T-helper 2 cell (primary cell): ENCODE measurements at places on chromosomes 2 and 18.

GRCh38 chr2:9029721-9030120 is 26.2 kb upstream of the MBOAT2 start:
- DNase-seq = no peak

DNA sequence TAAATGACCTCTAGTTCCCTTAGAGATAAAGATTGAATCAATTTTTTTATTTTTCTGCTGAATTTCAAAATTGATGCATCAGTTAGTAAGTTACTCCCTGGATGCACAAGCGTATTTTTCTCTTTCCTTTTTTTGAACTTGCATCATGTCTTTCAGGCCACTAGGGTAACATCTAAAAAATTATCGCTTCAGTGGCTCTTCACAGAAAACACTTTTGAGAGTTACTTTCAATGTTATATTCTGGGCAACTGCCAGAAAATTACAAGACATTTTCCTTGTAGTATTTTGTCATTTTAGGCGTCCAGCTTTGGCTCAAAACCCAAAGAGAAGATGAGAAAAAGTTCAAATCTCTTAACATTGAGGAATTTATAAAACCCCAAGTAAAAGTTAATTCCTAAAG is 59.8 kb downstream of the DSEL start:
- DNase-seq = no peak

GRCh38 chr2:109532728-109533076 is 81.1 kb downstream of the SEPTIN10 start:
- DNase-seq = no peak

GRCh38 chr18:5159080-5159479 is 38.0 kb downstream of the AKAIN1 start:
- no peak for DNase-seq

GRCh38 chr2:85892216-85892944 is 3.6 kb upstream of the ST3GAL5 start:
- DNase-seq = no peak

DNA sequence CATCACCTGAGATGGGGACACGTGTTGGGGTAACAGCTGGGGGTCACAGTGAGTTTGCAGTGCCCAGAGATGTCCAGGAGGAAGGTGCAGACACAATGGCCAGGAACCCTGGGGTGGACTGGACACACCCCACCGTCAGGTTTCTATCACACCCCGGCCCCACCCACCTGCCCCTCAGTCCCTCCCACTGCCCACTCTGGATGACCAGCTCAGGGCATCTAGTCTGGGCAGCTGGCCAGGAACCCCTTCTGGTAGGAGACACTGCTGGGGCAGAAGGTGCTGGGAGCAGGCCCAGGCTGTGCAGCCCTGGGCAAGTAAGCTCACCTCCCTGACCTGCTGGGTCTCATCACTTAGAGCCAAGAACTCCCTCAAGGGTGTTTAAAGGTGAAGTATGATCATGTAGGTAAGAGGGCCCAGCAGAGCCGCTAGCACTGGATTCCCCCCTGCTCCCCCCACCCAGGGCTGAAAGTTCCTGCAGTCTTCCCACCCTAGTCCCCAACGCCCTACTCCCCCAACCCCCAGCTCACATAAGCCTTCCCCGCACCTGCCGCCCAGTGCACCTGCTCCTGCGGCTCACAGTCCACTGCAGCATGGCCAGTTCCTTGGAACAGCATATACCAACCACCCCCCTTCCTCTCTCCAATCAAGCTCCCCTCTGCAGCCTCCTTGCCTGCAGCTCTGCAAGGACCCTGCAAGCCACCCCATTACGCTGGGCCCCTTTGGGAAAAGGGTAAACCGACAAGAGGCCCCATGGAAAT is 17.3 kb downstream of the BIN1 start:
- no peak for DNase-seq

DNA sequence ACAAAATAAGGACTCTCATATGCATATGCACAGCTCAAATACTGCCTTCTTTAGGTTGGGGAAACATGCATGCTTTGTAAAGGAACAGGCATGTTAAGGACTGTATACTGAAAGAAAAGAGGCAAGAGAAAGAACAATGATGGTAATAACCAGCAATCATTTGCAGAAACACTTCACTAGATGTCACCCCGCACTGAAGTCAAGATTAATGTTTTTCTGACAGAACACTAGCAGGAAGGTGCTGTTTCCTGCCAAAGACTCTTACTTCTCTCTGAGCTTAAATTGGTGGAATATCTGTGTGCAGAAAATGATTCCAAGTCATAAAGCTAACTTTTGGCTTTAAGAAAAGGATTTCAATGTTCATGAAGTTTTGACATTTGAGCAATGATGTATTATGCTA is 19.3 kb upstream of the CSRNP3 start:
- DNase-seq = no peak

- DNase-seq = no peak
Observed at GRCh38 chr2:158458617-158458920, 1.8 kb downstream of the PKP4 start.

GRCh38 chr2:46095830-46096229 is 201.4 kb upstream of the EPAS1 start:
- DNase-seq = no peak

DNA sequence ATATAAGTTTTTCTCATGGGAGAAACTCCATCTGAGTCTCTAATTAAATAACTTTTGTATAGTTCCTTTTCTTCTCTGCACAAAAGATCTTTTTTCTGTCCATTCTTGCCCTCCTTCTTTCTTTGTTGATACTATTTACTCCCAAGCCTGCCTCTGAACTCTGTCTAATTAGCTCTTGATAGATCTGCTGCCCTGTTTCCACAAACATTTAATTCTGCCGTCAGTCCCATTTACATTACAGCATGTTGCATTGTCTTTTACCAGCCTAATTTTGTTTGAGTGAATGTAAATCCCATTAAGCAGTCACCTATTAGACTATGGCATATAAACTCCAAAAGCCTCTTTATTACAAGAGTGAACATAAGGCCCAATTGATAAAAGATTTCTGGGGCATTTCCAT is 254.4 kb downstream of the ERBB4 start:
- no peak for DNase-seq

DNA sequence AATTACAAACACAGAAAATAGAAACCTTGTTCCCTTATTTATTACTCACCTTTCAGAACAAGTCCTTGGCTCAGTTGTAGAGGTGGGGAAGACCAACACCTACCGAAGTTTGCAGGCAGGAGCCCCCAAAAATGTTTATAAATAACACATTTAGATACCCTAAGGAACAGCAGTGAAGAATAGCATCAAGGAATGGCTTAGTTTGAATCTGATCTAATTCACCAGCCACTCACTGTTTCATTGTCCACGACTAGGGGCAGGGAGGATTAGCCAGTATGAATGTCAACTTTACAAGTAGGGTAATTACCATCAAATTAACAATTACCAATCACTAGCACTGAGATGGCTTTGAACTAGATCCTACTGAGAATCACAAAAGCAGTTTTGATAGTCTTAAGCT is 65.4 kb downstream of the PRPF40A start:
- no peak for DNase-seq

DNA sequence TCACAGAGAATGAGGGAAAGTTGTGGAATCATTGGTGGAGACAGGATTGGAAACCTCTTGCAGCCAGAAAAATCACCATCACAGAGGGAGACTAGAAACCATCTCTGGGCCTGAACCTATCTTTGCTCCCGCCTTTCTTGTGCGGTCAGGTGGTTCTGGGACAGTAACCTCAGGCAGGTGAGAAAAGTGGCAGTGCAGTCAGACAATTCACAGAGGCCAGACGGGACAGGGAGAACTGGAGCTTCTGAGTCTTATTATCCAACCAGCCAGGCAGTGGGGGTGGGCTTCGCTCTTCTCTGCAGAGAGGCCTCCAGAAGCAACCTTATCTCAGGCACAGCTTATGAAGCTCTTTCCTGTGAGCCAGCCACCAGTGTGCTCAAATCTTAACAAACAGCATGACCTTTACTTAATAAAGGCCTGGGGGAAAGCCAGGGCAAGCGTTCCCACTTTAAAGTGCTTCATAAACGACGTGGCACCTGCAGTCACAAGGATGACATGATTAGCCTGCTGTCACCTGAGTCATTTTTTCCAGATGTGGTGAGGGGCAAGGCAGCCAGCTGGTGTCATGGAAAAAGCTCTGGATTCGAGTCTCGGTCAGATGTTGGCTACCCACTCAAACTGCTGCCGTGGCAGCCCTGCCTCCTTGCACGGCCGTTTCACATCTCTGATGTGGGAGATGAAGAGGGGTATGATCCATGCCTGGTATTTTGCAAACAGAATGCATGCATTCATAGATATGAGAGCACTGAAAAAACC is 109.7 kb downstream of the B3GNT2 start:
- peak; percentile 12 for DNase-seq

GRCh38 chr2:138157372-138157771 is 193.1 kb downstream of the HNMT start:
- DNase-seq = no peak

GRCh38 chr2:72135921-72136320 is 11.7 kb downstream of the CYP26B1 start:
- no peak for DNase-seq

- no peak for DNase-seq
Observed at GRCh38 chr2:235813398-235813797, 319.6 kb downstream of the AGAP1 start.

- DNase-seq = no peak
Observed at GRCh38 chr2:135202751-135203150, 150.7 kb downstream of the RAB3GAP1 start.

DNA sequence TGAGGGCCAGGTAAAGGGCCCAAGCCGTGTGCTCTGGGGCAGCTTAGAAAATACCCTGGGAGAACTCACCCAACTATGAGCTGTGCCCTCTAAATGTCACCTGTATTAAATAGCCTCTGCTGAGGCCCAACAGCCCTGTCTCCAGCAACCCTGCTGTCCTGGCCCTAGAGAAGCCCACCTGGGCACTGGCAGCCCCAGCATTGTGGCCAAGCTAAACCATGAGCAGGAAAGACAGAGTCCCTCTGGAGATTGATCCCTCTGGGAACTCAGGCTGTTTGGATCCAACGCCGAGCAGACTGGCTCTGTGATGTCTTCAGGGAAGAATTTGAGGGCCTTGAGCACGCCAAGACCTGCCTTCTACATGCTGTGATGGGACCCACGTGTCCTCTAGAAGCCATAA is 126.5 kb downstream of the TTC32 start:
- no peak for DNase-seq

DNA sequence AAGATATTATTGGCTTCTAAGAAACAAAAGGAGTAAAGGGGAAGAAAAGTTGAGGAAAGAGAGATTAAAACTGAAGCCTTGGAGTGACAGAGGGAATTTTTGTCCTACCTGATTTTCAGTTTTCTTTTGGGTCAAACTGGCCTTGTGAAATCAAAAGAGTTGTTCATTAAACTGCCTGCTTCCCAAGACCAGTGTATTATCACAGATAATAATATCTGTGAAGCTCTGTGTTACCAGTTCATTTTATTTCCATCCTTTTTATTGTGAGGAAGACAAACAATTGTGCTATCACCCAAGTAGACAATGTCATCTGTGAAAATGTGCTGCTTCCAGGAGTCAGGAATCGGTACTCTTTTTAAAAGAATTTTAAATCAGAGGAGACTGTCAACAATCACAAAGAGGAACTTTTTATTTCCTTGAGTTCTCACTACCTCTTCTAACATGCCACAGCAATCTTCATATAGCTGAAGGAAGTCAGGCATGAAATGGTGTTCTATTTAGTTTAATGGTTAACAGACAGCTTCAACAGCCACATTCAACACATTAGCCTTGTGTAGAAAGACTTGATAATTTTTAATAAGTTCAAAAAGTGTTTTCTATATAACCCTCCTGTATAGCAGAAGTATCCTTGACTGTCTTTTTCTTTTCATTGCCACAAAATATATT is 554.8 kb downstream of the PIK3C3 start:
- no peak for DNase-seq
